ENCODE measurements at places on chromosomes 5 and 9. TPM values are rescaled to one million over a fixed set of nuclear protein-coding genes. Genes with fewer than 3 reads are reported as not detected.

GRCh38 chr9:132027752-132028663 is 51.7 kb downstream of the MED27 start:
- no peak for DNase-seq

WWC1 gene
- 48.6 TPM for total RNA-seq

AK1 gene
- 79.5 TPM for total RNA-seq

- no peak for DNase-seq
Observed at GRCh38 chr9:138077126-138077525, 199.5 kb downstream of the CACNA1B start.

- no peak for DNase-seq
Observed at GRCh38 chr5:20515606-20516005, 527.6 kb upstream of the CDH18 start.

- DNase-seq = no peak
Observed at GRCh38 chr9:132591751-132592314, 9.4 kb downstream of the BARHL1 start.

DNA sequence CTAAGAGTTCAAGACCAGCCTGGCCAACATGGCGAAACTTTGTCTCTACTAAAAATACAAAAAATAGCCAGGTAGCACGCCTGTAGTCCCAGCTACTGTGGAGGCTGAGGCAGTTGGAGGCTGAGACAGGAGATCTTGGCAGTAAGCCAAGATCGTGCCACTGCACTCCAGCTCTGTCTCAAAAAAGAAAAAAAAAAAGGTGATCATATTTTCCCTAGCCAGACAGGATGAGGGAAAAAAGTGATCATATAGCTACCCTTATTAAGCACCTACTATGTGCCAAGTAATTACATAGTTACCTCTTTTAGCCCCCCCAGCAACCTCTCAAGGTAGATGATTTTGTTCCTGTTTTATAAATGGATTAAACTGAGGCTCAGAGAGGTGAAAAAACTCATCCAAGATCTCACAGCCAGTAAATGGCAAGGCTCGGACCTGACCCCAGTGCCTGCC is 18.1 kb upstream of the RPL26L1 start:
- DNase-seq = no peak

GRCh38 chr5:10400411-10400810 is 41.3 kb upstream of the ROPN1L start:
- DNase-seq = no peak

DNA sequence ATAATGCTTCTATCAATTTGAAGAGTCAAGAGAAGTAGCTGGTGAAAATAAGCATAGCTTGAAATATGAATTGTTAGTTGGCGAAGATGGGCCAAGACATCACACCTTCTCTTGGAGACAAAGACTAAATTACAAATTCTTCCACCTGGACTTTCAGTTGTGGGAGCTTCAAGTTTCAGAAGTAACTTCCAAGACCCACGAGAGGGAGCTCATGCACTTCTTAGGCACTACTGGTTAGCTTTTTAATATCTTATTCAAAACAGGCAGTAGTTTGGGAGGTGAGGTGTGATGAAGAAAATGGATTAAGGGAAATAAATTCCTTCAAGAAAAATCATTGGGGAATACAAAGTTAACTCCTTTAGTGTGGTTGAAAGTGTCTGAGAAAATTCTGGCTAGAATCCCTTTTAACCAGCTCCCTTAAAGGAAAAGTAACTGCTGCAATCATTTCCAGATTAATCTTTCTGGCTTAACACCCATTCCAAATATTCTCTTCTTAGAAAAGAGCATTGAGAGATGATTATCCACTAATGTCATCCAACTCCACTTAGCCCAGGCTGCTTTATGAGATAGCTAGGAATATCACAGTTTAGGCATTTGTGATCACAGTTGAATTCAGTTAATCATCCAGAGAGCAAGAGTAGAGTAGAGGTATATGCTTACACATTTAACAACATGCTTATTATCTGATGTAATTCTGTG is 139.5 kb upstream of the DMRTA1 start:
- DNase-seq = peak; percentile 66

CDC25C gene
- 1.6 TPM for total RNA-seq

- DNase-seq = no peak
Observed at GRCh38 chr5:154583671-154584177, 105.7 kb upstream of the HAND1 start.

NIPAL4 gene
- total RNA-seq = 7.1 TPM

CYLC2 gene
- not detected for total RNA-seq

GNA14 gene
- 1.0 TPM for total RNA-seq

IL9 gene
- not detected for total RNA-seq

BSPRY gene
- not detected for total RNA-seq

NACC2 gene
- 31.3 TPM for total RNA-seq

DNA sequence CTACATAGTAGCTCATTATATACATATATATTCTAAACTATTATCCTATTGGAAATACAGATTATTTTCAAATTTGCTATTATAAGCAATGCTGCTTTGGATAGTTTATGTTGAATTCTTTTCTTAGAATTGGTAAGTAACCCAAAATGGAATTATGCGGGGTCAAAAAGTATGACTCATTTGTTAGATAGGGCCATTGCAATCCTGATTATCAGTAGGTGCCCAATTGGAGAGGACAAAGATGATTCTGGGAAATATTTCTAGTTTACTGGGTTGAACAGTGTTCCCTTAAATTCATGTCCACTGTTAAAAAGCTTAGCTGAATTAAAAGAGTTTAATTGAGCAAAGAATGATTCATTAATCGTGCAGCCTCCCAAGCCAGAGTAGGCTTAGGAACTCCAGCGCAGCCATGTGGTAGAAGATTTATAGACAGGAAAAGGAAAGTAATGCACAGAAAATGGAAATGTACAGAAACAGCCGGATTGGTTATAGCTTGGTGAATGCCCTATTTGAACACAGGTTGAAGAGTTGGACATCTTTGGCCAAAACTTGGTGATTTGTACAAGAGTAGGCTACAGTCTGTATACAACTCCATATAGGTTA is 81.8 kb downstream of the GDNF start:
- DNase-seq = no peak

DNA sequence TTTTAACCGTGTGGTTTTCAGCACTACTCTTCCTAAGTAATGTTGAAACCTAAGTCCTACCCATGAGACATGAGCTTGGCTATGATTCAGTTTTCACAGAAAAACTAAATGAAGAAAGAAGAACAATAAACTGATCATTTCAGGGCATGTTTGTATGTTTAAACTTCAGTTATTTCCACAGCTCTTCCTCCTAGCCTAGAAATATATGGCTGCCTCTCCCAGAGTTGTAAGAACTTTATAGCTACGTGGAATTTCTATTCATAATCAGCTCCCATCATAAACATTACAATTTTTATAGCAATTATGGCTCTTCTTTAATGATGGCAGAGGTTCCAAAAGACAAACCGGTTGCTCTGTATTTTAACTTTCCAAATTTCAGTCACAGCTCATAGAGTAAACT is 314.7 kb upstream of the ADAMTSL1 start:
- DNase-seq = no peak

GRCh38 chr9:14498824-14499223 is 184.9 kb upstream of the NFIB start:
- no peak for DNase-seq

GRCh38 chr5:142872795-142873194 is 102.6 kb downstream of the ARHGAP26 start:
- peak; percentile 57 for DNase-seq

Measured in astrocyte (in vitro differentiated cells and primary cell).